ENCODE measurements at places on chromosomes 6 and 20.

DNA sequence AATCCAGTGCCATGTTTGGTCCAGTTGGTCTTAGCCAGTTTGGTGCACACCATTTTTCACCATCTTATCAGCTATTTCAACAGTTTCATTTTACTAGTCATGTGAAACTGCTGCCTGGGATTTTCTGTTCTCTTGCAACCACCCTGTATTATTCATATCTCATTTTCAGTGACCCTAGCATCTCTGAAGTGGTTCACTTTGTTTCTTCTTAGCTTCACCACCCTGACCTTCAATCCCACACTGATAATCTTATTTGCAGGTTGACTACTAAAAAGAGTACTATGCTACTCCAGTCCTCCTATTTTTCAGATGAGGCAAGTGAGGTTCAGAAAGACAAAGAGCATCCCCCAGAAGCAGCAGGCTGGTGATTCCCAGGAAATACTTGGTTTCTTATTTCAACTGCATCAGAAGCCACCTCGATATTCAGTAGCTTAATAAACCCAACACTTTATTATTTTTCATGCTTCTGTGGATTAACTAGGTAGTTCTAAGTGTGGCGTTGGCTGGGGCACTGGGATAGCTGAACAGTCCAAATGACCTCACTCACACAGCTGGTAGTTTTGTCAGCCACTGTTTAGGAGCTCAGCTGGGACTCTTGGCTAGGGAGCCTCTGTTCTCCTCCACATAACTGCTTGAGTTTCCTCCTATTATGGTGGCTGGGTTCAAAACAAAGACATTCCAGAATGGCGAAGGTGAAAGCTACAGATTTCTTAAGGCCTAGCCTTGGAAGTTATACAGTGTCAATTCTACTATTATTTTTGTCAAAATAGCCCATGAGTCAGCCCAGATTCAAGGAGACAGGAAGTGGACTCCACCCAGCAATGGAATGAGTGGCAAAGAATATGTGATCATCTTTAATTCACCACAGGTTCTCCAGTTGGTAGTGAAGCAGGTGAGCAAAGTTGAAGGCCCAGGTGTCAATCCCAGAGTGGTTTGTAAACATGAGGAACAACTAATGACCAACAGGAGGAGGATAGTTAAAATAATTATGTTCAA lies 40.6 kb downstream of the BPIFB4 start:
- no peak for DNase-seq

DNA sequence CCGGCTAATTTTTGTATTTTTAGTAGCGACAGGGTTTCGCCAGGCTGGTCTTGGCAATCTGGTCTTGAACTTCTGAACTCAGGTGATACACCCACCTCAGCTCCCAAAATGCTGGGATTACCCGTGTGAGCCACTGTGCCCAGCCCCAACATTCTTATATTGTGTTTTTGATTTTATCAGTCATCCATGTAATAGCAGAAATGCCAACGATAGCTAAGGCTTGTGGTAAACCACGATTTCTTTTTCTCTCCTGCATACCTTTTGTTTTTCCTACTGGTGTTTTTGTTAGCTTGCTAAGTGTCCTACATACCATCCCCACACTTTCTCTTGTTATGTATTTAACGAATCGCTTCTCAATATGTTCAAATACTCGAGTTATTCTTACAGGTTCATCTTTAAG lies 12.1 kb downstream of the PHACTR2 start:
- no peak for DNase-seq

- DNase-seq = no peak
Measured at GRCh38 chr20:43955062-43955749, 40.6 kb downstream of the TOX2 start.

DNA sequence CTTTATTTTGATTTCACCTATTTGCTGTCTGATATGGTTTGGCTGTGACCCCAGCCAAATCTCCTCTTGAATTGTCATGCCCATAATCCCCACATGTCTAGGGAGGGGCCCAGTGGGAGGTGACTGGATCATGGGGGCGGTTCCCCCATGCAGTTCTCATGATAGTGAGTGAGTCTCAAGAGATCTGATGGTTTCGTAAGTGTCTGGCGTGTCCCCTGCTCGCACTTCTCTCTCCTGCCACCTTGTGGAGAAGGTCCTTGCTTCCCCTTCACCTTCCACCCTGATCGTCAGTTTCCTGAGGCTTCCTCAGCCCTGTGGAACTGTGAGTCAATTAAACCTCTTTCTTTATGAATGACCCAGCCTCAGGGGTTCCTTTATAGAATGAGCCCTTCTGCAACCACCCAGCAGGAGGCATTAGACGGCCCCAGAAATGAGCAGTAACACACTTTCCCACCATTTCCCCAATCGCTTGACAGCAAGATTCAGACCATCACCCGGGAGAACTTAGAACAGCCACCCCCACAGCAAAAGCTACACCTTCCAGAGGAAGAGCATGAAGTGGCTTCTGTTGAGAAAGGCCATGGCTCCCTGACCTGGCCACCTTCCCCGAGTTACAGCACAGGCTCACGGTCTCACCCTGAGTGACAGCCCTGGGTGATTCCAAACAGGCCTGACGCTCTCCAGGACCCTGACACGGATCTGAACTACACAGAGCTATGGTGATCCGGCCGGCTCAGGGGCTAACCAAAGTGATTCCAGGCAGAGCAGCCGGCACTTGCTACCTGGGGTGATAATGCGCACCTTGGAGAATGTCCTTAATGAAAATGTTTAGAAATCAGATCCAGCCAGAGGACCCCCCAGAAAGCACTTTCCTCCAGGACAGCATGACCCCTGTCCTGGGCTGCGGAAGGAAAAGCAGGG lies 131.2 kb upstream of the CDH4 start:
- DNase-seq = peak; percentile 41

DNA sequence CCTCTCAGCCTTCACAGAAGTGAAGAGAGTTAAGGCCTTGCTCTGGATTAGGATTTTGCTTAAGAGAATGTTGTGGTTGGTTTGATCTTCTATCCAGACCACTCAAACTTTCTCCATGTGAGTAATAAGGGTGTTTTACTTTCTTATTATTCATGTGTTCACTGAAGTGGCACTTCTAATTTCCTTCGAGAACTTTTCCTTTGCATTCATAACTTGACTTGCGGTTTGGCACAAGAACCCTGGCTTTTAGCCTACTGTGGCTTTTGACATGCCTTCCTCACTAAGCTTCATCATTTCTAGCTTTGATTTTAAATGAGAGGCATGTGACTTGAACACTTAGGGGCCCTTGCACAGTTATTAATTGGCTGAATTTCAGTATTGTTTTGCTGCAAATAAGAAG lies 166.1 kb upstream of the OPRM1 start:
- no peak for DNase-seq

GRCh38 chr20:34829191-34829590 lies 3.7 kb upstream of the NCOA6 start:
- DNase-seq = no peak

GRCh38 chr20:59737816-59738215 lies 133.5 kb downstream of the PHACTR3 start:
- DNase-seq = no peak

DNA sequence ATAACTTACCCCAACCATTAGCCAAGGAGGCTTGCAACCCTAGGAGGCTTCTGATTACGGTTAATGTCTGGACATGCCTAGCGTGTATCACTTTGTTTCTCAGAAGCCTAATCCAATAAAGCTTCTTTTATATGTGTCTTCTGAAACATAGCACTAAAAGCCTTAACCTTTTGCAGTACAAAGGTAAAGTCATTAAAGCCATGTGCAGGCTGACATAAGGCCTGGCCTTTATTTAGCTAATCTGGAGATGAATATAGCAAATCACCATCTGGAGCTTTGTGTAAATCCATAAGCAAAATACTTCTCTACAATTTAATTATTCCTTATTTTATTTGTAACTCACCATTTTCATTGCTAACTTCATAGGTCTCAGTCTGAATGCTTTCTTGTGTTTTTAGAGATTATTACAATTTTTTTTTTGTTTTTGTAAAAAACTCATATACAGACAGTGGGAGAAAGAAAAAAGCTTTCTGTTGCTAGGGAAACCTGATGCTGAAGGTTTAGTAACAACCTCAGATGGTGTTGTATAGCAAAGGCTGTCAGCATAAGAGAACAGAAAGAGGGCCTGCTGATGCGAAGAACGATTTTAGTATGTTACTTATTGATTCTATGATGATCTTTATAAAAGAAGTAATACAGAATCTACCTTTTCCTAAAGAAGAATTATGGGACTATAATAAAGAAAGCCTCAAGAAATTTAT lies at the start of gene EYS:
TSS of gene EYS (minus strand) at position 101 of the 701 bp plus-strand sequence. CDS start 211,816 bp downstream, outside the sequence.
- DNase-seq = peak; percentile 93

DNA sequence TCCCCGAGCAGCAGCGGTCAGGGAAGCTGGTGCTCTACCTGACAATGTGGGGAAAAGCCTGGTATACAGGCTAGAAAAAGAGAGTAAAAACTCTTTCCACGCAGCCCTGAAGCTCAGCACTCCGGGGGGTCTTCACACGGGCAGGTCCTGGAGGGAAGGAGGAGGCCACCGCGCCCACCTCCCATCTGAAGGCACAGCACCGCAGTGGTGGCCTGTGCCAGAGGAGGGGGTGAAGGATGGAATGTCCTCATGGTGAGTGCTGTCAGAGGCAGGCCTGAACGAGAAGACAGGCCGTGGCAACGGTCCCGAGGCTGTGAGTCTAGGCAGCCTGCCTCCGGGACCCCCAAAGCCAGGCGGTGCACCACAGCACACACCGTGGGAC lies 5.8 kb downstream of the SLC2A4RG start:
- no peak for DNase-seq

DNA sequence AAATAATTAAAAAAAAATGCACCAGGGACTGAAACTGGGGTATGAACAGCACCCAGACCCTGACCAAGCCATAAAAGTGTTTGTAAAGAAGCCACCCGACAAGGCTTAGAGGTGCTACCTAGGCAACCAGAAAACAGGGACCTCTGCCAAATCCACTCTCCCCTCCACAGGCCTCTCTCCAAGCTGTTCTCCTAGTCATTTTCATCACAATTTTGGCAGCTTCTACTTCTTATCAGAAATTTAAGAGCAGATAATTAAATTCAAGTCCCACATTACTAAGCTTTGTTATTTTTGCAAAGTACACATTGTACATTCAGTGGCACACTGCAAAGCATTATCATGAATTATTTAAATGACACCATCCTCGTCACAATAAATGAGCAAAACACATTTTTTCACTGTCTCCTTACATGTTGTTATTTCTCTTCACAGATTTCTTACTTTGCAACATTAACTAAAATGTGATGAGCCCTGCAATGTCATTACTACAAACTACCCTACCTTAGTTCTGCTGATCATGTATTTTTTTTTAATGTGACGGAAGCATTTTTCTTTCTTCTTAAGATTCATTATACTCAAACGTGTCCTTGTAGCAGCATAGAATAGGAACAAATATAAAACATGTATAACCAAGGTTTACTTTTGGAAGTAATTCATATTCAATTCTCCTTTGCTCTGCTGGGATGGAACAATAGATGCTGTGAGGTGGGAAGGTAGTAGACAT lies 38.1 kb downstream of the ECT2L start:
- peak; percentile 65 for DNase-seq

DNA sequence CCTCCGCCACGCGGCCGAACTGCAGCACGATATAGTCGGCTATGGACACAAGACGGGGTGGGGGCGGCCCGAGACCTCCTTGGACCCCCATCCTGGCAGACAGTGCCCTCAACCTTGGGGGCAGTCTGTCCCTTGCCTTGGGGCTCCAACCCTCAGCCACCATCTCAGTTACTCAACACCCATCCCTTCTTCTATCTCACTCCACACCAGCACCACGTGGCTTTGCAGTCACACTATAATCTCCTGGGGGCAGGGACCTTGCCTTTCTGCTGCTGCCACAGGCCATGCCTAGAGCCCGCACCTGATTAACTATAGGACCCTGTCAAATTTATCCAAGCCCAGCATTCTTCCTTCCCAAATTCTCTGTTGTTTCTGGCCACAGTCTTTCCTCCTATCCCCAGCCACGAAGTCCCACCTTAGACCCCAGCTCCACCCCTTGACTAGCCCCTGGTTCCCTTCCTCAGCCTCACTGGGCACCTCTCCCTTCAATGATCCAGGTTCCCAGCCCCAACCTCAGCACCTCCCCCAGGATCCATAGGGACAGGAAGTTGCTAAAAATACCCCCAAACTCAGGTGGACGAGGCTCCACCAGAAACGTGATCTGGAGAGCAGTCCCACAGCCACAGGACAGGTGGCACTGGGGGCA lies 1.7 kb upstream of the TEAD3 start:
- DNase-seq = no peak

GRCh38 chr20:61295249-61295648 lies 43.2 kb downstream of the CDH4 start:
- DNase-seq = no peak

DNA sequence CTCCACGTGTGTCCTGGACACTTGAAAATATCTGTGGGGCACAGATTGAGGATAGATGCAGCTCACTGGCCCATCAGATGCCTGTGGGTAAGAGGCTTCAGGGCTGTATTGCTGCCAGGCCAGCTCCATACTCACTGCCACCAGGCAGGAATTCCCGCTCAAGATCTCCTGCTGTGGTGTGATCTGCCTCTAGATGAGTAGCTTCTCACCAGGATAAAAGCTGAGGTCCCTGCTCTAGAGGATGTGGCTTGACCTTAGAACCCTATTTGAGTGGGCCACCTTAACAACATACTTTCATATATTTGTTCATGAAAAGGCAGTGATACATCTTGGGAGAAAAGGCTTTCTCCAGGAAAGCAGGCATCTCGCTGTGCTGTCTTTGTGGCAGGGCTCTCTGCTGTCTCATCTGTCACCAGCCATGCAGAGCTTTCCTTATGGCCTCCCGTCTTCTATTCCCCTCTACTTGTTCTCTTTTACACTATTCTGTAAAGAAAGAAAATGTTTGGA lies 165.7 kb upstream of the RNF217 start:
- no peak for DNase-seq

- DNase-seq = no peak
Measured at GRCh38 chr6:52620055-52620905, 43.4 kb upstream of the TRAM2 start.

- no peak for DNase-seq
Measured at GRCh38 chr6:140043762-140044378, 669.4 kb upstream of the CITED2 start.

- no peak for DNase-seq
Measured at GRCh38 chr6:34232901-34233300, 3.8 kb upstream of the HMGA1 start.

DNA sequence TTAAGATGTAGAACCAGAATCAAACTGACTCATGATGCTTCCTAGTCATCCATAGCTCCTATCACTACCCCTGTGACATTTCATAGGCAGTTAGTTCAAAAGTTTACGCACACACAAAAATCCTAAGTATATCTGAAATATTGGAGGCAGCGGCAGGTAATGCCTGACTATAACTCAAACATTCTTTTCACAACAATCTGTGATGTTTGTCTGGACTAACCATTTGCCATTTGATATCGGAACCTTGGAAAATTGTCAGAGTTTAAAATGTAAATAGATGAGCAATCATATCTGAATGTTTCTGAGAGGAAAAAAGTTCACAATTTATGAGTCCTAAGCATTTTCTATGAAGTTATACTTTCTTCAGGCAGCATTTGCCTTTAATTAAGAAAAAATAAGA lies 1078.2 kb downstream of the EPHA7 start:
- DNase-seq = no peak

Data from DMS153 (cell line).